ENCODE measurements at places on chromosomes 12 and 14.

GRCh38 chr12:68326716-68327115 lies 5.4 kb downstream of the MDM1 start:
- DNase-seq, result no peak

GRCh38 chr14:41570415-41571155 lies 36.1 kb upstream of the LRFN5 start:
- no peak for DNase-seq

DNA sequence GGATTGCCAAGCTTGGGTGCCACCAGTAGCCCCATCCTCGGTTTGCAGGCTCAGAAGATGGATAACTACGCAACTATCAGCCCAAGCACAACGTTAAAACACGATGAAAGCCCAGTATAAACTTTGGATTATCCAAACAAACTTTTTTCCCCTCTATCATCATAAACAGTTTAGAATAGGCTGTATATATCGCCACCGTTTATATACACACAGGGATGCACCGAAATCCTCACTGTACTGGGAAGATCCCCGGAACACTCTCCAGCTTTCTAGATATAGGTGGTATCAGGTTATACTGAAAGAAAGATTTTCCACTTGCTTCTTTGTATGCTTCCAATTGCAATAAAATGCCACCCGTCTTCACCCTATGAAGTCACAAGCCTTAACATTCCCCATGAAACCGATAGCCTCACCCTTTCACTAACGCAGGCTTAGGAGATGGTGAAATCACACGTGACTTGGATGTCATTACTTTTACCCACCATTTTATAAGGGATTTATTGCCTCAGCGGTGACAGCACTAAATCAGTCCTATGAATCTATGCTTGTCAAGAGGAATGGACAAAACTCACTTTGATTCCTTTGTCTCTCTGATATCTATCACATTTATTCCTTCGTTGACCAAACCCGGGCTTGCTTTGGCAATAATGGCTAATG lies 207.6 kb upstream of the FOXN3 start:
- DNase-seq, result no peak

- no peak for DNase-seq
Measured at GRCh38 chr12:42402821-42403411, 76.9 kb downstream of the PPHLN1 start.

DNA sequence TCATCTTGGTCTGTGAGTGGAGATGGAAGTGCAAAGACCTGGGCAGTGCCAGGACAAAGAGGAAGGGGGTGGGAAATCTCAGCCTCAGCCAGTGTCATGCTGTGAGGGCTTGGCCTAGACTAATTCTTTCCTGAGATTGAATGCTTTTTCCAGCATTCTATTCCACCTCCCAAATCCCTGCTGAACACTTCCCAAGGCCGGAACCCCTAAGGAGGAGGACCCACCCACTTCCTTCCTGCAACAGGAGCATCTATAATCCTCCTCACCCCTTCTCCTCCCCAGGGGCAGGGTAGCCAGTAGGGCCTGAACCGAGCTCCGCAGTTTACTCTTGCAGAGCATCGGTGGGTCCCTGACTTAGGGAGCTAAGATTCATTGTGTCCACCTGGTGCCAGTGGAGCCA lies 3.2 kb downstream of the PLEKHD1 start:
- DNase-seq, result no peak

GRCh38 chr12:79678306-79678705 lies 12.5 kb downstream of the PAWR start:
- DNase-seq, result no peak

- no peak for DNase-seq
Measured at GRCh38 chr14:51620056-51620455, 31.7 kb upstream of the FRMD6 start.

GRCh38 chr14:97854918-97855317 lies 1057.7 kb downstream of the VRK1 start:
- no peak for DNase-seq

GRCh38 chr12:20213723-20214625 lies 154.4 kb upstream of the PDE3A start:
- no peak for DNase-seq

DNA sequence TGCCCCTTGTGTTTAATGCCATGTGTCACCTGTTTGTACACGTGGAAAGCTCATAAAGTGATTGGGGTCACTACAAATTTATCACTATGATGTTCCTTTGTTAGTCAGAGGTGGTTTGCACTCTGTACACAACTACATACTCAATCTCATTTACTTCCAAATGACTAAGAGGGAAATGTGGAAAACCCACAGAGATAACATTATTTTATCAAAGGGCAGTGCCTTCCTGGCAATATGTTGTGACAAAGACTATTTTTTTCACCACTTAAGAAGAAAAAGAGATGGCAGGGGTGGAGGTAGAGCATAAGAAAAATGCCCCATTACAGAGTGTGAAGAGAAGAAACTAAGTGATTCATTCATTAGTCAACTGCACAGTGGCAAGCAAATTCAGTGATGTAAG lies 1064.1 kb upstream of the FLRT2 start:
- DNase-seq, result no peak

- DNase-seq, result no peak
Measured at GRCh38 chr14:94139006-94139405, 9.6 kb upstream of the IFI27L2 start.

DNA sequence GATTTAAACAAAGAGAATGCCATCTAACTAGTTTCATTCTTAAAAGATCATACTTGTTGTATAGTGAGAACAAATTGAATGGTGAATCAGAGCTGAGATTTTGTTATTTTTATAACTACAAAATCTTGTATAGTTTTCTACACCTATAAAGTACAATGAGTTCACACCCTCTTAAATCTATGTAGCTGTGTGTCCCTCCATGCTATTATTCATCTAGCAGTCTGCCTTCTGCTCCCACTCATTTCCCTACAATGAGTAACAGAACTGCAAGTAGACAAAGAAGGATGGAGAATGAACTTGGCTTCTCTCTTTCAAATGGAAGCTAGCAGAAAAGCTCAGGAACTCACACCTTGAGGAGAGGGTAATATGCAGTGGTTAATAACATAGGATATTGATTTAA lies 7.1 kb downstream of the IFNG-AS1 start:
- DNase-seq, result no peak
